ENCODE measurements at places on chromosomes 6 and 20.

- DNase-seq: no peak
Observed at GRCh38 chr6:77638129-77638830, 14.6 kb upstream of the MEI4 start.

DNA sequence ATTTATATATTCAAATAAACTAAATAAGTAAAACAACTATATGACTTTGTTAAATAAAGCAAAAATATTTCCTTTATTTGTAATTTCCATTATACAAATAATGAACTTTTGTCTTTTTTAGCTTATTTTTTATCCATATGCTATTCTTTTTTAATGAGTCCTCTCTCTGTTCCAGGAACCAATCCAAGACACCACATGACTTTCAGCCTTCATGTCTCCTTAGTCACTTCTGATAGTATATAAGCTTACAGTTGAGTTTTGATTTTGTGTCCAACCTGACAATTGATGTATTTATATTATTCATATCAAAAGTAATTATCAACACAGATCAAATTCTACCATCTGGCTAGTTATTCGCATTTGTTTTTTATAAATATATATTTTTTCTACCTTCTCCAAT, 582.3 kb upstream of the GJE1 start:
- DNase-seq: no peak

DNA sequence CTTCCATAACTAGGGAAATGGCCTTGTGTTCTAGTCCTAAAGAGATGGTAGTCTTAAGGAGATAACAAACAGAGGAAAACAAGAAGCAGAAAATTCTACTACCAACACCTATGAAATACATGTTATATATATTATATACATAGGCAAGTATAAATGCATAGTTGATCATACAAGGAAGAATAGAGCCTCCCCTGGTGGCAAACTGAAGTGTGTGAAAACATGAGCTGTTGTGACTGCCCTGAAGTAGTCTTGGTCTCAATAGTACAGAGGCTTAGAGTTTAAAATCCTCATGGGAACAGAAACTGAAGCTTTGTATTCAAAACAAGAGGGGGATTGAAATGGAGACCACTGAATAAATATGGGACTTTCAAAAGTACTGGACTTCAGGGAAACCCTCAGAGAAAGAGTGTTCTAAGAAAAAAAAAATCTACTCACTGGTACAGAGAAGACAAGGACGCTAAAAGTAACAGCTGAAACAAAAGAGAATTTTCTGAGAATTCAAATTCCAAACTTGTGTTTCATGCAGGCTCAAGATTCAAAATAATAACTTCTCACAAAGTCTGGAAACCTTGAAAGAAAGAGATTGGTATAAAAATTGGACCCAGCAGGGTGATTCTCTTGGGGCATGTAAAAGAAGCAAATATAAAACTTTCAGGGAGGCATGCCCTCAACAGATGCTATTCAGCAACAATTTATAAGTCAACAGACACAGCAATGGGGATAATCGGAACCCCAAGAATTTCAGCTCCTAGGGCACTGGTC, 59.7 kb upstream of the SAMD3 start:
- DNase-seq: no peak

- DNase-seq: no peak
Observed at GRCh38 chr6:98678481-98678880, 155.9 kb upstream of the POU3F2 start.

DNA sequence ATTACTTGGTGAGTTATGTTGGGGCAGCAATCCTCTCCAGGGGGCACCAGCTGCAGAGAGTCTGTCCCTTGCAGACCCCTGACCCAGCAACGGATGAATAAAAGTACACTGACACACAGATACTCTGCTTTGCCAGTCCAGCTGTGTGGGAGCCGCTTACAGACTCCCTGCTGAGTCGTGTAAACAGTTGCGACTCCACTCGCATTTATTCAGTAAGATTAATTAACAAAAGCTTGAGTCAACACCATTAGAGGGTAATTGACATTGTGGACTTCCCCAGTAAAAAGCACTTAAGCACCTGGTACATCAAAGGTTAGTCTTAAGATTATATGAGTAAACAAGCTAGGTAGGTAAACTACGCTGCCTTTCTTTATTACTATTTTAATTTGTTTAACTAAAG, 92.0 kb upstream of the TMEM181 start:
- no peak for DNase-seq

- DNase-seq: no peak
Observed at GRCh38 chr20:38651154-38651553, 49.5 kb downstream of the ARHGAP40 start.

GRCh38 chr6:4164456-4164855, 29.1 kb upstream of the ECI2 start:
- DNase-seq: no peak

DNA sequence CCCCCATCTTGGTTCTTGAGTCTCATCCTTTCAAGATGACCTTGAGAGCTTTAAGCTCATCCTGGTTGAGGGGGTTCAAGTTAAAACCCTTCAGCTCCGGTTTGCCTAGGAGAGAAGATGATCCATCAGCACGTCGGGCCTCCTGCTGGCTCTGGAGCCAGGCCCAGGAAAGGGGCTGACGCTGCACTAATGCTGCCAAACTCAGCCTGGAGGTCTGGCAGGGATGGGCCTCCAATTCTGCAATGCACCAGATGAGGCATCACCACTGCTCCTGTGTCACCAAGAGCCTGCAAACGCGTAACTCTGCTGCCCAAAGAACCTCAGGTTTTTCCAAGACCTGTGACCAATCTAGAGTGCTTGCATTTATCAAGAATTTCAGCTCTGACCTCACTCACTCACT, 6.1 kb downstream of the PDRG1 start:
- DNase-seq: no peak

DNA sequence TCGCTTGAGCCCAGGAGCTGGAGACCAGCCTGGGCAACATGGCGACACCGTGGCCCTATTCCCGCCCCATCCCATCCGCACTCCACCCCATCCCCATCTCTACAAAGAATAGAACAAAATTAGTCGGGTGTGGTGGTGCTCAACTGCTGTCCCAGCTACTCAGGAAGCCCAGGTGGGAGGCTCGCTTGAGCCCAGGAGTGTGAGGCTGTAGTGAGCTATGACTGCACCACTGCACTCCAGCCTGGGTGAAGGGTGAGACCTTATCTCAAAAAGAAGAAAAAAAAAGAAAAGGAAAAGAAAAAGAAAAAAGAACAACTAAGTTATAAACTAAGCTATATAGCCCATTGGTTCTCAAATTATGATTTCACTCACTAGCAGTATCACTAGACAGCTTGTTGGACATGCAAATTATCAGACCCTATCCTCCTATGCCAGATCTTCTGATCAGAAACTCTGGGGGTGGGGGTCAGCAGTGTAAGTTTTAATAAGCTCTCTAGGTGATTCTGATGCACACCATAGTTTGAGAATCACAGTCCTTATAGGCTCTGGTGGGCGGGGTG, 491 bp upstream of the ITCH start:
- DNase-seq: no peak

- no peak for DNase-seq
Observed at GRCh38 chr6:105759946-105760345, 326.2 kb upstream of the PRDM1 start.

DNA sequence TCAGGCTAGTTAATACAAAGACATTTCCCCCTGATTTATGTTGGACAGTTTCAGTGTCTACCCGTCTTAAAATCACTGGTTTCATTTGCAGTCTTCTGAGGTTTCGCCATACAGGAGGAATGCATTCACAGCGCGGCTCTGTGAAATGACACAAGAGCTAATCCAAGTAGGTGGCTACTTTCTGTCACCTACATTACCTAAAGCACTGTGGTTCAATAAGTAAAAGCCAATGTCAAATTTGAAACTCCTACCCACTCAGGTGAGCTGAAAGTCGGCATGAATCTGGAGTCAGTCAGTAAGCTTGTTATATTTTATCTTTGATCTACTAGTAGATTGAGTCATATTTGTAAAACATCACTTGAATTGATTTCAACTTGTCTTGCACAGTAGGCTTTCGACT, 370.8 kb downstream of the LAMA2 start:
- DNase-seq: no peak

- DNase-seq: no peak
Observed at GRCh38 chr6:164273491-164273890, 859.0 kb downstream of the QKI start.

GRCh38 chr6:143536461-143536865, 24.9 kb upstream of the FUCA2 start:
- DNase-seq: peak; percentile 64

GRCh38 chr20:9829835-9830234, 9.0 kb downstream of the PAK5 start:
- no peak for DNase-seq

GRCh38 chr20:62236766-62237513, 1.4 kb upstream of the OSBPL2 start:
- no peak for DNase-seq

DNA sequence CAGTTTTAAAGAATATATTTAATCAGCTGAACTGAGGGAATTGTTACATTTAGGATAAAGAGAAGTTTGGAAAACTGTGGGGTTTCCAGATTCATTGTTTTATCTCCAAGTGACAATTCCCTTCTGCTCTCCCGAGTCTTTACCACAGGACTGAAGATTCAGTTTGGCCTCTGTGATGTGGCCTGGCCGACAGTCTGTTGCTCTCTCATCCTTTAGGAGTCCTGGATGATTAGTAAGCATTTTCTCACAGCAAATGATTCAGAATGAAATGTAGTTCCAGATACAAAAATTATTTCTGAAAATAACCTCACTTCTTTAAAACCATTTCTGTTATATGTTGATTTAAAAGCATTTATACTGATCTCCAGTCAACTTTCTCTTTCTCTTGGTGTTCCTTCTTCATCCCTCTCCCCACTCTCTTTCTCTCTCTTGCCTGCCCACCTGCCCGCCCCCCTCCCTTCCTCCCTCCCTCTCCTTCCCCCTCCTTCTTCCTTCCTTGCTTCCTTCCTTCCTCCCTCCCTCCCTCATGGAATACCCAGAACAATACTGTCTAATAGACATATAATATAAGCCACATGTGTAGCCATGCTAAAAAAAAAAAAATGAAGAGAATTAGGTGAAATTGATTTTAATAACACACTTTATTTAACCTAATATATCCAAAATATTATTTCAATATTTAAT, 254.9 kb downstream of the PRL start:
- no peak for DNase-seq

DNA sequence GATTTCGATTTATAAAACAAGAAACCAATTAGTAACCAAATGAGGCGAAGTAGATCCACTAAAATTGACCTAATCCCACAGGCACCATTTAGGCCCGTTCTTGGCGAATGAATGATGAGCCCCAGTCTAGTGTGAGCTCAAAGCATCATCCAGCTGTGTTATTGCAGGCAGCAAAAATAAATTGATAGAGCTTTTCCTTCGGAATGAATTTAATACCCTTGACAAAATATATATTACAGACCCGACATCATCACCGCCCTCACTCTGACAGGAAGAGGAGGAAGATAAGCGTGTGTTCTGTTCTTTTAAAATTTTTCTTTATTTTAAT, 7.8 kb downstream of the SIM1 start:
- no peak for DNase-seq

DNA sequence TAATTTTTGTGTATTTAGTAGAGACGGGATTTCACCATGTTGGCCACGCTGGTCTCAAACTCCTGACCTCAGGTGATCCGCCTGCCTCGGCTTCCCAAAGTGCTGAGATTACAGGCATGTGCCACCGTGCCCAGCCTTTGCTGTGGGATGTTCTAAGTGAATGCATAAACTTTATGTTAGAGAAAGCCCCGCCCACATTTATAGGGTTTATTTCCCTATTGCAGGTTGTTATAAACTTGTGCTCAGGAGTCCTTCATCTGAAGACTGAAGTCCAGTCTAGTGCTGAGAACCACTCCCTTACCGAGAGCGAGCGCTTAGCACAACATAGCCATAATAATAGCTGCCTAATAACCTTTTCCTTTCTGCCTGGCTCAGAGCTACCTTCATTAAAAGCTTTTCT, 75.4 kb upstream of the ZNF217 start:
- DNase-seq: no peak

DNA sequence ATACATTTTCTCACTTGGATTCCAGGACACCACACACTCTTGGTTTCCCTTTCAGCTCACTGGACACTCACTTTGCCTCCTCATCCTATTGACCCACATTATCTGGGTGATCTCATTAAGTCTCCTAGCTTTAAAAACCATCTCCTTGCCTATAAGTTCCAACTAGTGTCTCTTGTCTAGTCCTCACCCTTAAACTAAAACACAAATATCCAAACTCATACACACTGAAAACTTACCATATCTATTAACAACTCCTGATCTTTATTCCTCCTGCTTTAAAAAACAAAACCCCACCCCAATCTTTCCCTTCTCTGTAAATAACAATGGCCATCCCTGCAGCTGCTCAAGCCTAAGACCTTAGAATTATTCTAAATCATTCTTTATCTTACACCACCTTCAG, 3.5 kb upstream of the SMIM28 start:
- no peak for DNase-seq

DNA sequence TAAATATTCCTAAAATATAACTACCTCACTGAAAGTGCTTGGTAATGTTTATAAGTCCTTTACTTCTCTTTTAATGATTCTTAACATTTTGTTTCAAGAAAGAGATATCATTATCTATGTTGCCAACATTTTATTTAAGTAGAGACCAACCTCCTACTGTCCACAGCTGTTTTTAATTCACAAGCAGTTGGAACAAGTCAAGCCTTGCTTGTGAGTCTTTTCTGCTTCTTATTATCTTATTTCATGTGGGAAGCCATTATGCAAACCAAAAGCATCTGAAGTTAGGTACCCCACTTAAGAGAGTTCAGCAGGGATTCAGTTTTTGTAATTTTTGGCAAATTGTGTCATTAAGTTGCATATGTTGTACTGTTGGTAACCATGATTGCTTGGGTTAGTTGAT, 1714.5 kb downstream of the GRIK2 start:
- DNase-seq: no peak

Measured in stimulated activated CD8-positive, alpha-beta memory T cell treated with anti-CD3 and anti-CD28 coated beads, Interleukin-4, amount 100 ng/mL, for 48 hours (primary cell).